ENCODE measurements at places on chromosomes 7 and 10.

DNA sequence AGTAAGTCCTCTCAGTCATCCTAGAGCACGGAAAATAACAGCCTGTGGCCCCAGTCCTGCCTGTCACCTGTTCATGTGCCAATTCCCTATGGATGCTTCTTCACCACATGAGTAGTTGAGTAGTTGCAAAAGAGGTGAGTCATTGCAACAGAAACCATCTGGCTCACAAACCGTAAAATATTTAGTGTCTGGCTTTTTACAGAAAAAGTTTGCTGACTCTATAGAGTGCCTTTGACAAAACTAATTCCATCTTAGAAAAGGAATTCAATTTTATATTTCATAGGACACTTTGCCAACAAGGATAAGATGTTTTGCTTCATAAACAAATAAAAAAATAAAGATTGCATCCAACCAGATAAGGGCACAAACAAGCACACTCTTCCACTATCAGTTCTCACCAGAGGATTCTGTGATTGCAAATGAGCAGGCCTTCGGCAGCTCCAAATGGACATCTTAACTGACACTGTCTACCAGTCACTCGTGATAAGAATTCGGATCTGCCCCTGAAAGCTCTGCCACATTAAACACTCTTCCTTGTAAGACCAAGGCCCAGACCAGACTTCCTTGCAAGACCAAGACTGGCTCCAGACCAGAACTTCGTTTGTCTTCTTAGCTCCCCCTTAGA, 242.7 kb upstream of the SEMA3C start:
- no peak for DNase-seq

DNA sequence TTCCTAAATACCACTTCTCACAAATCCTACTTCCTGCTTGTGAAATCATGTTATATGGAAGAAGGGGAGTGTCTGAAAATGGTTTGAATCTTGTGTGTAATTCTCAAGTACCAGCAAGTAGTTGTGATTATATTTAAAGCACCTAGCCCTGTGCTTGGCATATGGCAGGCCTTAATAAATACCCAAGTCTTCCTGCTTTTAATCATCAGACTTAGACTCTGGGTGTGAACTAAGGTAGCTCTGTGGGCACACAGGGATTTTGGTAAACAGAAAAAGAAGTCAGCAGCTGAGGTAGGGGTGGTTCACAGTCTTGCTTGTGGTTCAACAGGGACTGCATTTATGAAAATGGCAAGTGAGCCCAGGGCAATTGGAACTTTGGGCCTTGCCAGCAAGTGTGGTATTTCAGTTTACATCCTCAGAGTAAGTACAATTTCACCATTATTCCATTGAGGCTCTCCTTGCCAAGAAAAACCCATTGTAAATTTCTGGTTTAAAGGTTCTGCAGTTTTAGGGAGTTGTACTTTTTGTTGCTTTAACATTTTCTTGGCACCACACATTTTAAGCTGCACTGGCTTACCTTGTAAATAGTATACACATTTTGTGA, 215.5 kb downstream of the AUTS2 start:
- no peak for DNase-seq

- no peak for DNase-seq
Measured at GRCh38 chr7:155510975-155511701, 35.2 kb downstream of the CNPY1 start.

- no peak for DNase-seq
Measured at GRCh38 chr7:82266081-82266480, 177.5 kb downstream of the CACNA2D1 start.

- no peak for DNase-seq
Measured at GRCh38 chr7:151744656-151745638, 132.0 kb downstream of the PRKAG2 start.

DNA sequence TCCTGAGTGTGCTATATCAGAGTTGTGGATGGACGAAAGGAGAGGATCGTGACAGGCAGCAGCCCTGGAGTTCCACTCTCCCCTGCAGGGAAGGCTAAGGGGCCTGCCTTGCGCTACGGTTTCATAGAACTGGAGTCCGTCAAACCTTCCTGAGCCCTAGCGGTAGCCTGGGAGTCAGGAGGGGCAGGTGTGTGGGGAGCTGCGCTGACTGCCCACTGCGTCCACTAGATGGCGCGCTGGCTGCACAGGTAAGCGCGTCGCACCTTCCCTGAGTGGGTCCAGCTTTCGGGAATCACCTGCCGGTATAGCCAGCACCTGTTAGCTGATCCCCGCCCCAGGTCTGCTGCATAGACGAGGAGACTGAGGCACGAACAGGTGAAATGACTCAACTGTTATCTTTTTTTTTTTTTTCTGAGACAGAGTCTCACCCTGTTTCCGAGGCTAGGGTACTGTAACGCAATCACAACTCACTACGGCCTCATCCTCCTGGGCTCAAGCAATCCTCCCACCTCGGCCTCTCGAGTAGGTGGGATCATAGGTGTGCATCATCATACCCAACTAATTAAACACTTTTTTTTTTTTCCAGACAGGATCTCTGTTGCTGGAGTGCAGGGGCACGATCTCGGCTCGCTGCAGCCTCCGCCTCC, 20.2 kb upstream of the BAIAP2L1 start:
- DNase-seq: peak; percentile 79

DNA sequence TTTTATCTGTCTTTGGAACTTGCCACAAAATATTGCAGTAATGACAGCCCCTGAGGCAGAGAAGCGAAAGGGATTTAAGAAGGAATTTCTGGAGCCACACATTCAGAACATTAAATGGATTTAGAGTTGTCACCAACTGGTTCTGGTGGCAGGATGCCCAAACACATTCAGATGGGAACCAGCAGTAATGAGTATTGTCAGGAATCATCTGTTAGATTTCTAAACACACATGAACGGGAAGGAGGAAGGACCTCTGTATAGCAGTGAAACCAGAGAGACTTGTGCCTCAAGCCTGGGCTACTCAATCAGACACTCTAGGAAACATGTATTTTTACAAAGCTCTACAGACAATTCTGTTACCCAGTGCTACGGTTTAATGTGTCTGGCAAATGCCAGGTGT, 103.8 kb upstream of the CCNY start:
- DNase-seq: no peak

GRCh38 chr7:16320099-16320660, 101.2 kb downstream of the CRPPA start:
- DNase-seq: no peak

- DNase-seq: no peak
Measured at GRCh38 chr7:116169060-116169459, 41.3 kb upstream of the TES start.

DNA sequence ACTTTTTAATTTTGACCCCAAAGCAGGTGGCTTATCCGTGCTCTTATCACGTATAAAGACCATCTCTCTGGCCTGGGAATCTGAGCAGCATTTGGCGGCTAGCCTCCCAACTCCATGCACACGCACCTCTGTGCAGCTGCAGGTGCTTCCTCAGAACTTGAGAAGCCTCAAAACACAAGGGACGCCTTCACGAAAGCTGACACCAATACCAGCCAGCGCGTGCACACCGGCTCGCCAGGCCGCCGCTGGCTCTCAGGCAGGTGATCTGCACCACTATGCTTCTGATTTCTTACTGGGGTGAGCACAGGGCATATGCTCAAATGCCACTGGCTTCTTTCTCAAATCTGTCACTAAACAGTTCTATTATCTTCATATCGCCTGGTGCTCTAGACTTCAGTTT, 145.0 kb downstream of the PARD3 start:
- DNase-seq: peak; percentile 32

DNA sequence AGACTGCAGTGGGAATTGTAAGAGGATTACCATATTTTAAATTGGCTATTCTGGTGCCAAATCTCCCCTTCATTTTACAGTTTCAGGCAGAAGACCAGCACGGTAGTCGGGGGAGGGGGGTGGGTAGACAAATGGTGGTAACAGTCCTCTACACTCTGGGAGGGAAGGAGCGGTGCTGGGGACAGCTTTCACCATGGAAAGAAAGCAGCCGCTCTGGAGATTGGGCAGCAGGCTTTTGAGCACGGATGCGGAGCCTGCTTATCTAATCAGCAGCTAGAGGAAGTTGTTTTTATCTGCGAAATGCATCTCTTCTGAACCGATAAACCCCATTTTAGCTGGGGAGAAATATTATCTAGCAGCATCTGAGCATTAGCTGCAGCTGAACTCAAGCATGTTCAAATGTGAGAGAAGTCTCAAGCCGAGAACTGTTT, 28.7 kb downstream of the IKZF1 start:
- DNase-seq: no peak

GRCh38 chr7:9657257-9657656, 1223.8 kb downstream of the NXPH1 start:
- no peak for DNase-seq

- no peak for DNase-seq
Measured at GRCh38 chr7:137469191-137469811, 125.8 kb upstream of the PTN start.

GRCh38 chr7:87591211-87591610, 9.5 kb downstream of the ABCB1 start:
- no peak for DNase-seq

GRCh38 chr10:24951201-24952142, 934 bp downstream of the PRTFDC1 start:
- no peak for DNase-seq

DNA sequence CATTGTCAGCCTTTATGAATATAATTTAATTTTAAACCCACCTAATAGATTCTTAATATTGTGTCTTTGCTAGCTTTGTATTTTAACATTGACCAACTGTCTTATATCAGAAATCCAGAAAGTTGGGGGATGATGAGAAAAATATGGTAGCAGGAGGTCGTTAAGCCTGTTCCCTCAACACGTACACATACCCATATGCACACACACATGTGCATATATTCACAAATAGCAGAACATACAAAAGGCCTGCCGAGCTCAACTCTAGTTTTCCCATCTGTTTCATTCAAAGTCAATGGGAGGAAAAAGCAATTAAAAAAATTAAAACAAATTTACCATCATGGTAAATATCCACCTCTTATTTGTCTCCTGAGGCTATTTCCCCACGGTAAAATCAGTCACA, 25.9 kb upstream of the PTPRZ1 start:
- no peak for DNase-seq

DNA sequence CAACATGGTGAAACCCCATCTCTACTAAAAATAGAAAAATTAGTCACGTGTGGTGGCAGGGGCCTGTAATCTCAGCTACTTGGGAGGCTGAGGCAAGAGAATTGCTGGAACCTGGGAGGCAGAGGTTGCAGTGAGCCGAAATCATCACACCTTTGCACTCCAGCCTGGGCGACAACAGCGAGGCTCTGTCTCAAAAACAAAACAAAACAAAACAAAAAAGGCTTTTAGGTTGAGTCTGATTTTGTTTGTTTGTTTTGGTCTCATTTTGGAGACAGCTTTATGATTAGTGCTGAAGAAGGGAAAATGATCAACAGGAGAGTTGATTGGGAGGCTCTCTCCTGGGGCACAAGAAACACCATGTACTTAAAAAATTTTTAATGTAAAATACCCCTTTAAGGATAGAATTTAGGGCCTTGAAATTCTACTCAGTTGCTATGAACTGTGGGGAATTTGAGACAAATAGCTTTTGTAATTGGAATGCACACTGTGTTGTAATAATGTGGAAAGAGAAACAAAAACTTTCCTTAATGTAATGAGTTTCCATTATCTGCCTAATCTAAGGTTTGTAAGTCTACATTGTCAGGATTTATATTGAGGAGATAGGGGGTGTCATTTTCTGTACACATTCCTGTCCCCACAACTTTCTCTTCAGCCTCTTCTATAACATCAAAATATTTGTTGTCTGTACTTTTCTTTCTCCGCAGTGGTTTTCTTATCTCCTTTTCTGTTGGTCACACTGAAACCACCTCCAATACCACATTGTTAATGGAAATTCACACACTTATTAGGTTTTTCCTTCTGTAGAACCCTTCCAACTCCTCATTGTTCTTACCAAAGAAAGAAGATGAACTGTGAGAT, 41.3 kb downstream of the ARID5B start:
- DNase-seq: no peak

Data from NCI-H2029 treated with DMSO at 0.1 percent for 48 hours (cell line).